ENCODE measurements at places on chromosomes 12 and 14.

GRCh38 chr12:114686426-114686772 lies 2.4 kb upstream of the TBX3 start:
- DNase-seq = no peak

- no peak for DNase-seq
These were observed 42.6 kb downstream of the TRAF3 start for GRCh38 chr14:102819747-102820330.

GRCh38 chr12:65306366-65307168 lies 28.1 kb downstream of the MSRB3 start:
- peak; percentile 20 for DNase-seq

GRCh38 chr12:32248441-32249140 lies 141.9 kb downstream of the BICD1 start:
- DNase-seq = no peak

GRCh38 chr12:120242275-120242799 lies 23.2 kb downstream of the PXN start:
- DNase-seq = no peak

- no peak for DNase-seq
These were observed 71.1 kb downstream of the PELI2 start for GRCh38 chr14:56189307-56189706.

DNA sequence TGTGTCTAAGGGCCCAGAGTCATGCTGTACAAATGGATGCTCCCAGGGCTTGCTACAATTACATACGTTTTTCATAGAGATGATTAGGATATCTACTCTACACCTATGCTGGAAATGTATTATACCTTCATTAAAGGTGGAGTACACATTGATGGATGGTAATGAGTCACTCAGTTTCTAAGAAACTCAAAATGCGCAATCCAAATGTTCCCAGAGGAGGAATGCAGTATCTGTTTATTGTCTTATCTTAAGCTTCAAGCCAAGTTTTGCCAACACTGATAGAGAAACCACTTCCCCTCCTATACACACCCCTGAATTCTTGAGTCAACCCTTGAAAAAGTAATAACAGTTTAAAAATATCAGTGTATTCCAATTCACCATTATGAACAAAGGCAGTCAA lies 266.6 kb upstream of the FAR2 start:
- no peak for DNase-seq

DNA sequence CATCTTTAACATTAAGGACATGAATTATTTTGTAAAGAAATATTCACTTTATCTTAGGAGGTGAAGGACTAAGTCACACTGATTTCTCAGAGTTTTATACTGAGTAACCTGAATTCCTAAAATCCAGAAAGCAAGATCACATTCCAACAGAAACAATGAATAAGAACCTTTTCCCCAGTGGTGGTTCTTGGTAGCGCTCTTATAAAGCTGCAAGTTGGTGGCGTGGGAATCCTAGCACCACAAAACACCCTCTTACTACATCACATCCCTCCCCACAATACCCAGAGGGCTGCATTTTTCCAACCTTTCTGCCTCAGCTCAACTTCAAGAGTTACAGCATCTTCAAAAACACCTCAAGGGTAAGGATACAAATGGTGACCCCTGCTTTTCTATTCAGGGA lies 44.0 kb upstream of the SMUG1 start:
- DNase-seq = no peak

DNA sequence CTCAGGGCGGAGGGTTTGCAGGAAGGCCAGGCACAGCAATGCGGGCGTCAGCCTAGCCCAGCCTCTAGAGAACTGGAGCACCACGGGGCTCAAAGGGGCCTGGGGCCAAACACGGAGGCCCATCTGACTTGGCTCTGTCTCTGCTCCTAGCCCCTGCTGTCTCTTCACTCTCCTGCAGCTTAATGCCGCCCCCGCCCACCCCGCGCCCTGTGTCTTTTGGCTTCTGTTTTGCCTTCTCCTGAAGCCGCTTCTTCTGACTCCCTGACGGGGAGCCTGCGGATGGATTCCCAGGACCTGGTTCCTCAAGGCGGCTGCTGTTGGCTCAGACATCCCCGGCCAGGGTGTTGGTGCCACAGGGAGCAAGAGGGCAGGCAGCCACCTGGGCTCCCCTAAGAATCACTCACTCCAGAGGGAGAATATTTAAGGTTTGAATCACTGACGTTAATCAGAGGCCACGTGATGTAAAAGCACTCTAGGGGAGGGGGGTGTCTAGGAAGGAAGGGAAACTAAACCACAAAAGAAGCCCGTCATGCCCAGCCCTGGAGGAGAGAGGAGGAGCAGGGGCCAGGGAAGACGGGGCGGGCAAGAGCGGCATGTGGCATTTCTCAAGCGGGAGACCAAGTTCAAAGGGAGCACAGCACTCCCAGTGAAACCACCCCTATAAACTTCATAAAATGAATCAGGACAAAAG lies 36.9 kb upstream of the PRMT8 start:
- no peak for DNase-seq
